ENCODE measurements at places on chromosomes 6 and 20.

DNA sequence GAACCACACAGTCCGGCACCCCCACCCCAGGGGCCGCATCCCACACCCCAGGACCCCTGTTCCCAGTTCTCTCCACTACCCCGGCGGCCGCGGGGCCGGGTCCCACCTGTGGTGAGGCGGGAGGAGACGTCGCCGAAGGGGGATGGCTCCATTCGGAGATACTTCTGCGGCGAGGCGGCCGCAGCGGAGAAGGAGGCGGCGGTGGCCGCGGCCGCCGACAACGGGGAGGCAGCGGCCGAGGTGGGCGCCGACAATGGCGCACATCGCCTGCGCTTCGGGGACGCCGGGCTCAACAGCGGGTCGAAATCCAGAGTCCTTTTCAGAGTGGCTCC lies 723 bp downstream of the AKIRIN2 start:
- peak; percentile 6 for DNase-seq

- no peak for DNase-seq
These were observed 87.4 kb upstream of the TPD52L1 start for GRCh38 chr6:125066140-125066539.

DNA sequence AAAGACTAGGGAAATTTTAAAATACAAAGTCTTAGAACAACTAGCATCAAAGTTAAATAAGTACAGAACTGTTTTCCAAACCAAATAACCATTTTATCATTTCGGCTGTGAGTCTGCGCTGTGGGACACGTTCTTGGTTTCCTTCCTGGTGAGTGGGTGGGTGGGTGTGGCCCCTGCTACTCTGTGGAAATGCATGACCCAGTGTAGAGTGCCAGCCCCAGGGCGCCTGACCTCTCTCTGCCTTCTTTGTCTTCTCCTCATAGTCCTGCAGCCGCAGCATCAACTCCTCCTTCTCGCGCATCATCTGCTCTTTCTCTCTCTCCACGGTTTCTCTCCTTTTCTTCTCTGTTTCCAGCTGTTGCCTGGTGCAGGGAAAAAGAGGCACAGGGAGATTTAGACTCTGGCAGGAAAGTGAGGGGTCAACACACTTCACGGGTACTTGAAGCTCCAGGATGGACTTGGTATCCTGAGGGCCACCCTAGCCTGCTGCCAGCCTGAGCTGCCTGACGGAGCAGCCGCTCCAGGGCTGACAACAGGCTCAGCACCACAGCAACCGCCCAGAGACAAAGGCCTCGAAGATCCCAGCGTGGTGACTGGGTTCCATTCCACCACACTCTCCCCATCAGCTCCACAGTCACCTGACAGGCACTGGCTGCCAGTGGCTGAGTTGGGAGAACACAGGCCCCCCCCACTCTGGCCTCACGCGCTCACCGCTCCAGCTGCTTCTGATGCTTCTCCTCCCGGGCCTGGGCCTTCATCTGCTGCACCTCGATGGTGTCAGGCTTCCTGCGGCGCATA lies 48.4 kb downstream of the EZR start:
- DNase-seq = no peak

DNA sequence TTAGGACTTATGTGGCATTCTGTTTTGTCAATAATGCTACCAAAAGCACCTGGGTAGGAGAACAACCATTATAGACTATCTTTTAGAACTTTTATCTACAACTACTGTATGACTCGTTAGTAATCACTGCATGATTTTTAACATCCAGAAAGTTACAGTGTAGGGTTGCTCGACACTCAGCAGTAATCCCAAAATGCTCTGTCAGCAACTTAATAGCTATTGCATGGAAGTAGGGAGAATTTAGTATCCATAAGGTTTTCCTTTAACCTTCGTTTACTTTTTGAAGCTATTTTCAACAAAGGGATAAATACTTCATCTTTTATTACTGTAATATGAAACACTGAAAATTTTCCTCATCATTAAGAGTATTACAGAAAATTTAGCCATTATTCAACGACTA lies 309.5 kb downstream of the RNGTT start:
- no peak for DNase-seq

DNA sequence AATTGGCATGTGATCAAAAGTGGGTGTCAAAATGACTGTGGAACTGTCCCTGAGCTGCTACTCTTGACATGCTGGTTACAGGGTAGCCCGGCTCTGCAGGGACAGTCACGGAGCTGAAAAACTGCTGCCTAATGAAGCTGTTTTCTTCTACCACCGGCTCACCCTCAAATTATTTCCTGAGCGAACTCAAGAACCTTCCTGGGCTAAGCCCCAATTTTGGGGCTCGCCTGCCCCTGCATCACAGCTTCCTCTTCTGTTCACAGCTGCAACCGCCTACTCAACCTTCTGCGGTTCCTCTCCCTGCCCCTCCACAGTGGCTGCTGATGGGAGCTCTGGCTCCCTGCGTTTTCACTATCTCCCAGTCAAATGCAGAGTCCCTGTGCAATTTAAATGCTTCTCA lies 110.8 kb upstream of the MLN start:
- no peak for DNase-seq

GRCh38 chr6:132865829-132866228 lies 51.5 kb downstream of the RPS12 start:
- DNase-seq = no peak

DNA sequence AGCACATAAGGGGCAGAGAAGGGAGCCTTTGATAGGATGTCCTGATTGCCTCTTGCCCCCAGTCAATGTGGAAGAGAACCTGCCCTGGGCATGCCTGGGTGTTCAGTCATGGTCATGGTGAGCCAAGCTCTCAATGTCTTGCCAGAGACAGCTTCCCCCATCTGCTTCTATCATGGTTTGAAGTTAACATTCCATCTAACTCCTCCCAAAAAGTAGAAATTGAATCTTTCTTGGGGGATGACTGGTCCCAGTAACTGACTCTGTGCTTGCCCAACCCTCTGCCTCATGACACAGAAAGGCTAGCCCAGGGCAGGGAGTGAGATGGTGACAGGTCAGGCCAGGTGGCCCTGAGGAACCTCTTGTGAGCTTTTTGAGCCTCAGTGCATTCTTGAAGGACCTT lies 60.1 kb downstream of the ADTRP start:
- DNase-seq = no peak

DNA sequence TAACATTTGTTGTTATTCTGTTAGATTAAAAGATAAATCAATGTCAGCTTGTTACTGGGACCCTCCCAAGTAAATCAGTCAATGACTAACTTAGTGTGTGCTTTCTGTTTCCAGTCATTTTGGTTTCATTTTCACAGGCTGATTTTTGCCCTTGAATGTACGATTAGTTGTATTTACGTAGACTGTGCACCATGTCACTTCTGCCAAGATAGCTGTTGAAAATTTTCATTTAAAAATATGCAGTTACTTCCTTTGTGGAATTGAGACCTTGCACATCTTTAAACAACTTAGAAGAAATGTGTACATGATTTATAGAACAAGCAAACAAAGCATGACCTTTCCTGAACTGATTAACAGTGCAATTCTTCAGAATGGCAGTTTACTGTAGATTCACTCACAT lies 944.8 kb upstream of the CITED2 start:
- DNase-seq = no peak

- no peak for DNase-seq
These were observed 105.5 kb downstream of the IPCEF1 start for GRCh38 chr6:154251116-154251515.

GRCh38 chr6:128474933-128475332 lies 45.5 kb downstream of the PTPRK start:
- DNase-seq = no peak

DNA sequence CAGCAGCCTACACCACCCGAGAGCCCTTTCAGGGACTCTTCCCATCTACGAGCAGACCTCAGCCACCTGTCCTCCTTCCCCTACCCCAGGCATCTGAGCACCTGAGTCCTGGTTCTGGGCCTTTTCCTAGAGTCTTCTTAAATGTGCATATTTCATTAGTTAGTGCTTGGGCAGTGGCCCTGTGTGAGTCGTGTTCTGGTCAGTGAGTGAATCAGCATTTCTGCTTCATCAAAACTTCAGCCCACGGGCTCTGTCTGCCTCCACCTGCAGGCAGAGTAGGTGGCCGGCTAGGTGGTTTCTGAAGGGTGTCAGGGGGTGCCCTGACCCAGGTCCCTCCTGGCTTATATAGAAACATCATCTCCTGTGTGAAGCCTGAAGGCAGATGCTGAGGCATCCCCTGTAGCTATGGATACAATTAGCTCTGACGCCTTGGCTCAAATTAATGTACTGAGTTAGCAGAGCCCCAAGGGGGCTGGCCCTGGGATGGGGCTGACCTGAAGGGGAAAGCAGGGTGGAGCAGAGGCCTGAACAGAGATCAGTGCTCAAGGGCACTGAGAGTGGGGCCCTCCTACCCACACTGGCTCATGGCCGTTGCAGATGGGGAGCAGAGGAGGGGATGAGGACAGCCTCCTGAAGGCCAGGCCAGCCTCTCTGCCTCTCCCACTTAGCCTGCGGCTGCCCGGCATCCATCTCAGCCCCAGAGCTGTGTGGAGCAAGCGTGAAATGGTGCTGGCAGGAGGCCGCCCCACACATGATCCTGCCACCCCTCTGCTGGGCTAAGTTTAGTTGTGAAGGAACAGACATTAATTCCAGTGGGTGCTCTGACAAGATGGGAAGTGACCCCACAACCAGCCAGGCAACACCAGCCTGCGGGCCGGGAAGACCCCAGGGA lies 13.6 kb downstream of the IP6K3 start:
- DNase-seq = no peak

GRCh38 chr6:33851959-33852358 lies 48.2 kb upstream of the MLN start:
- DNase-seq = no peak

GRCh38 chr6:108661430-108661829 lies 100.7 kb downstream of the FOXO3 start:
- no peak for DNase-seq

- DNase-seq = no peak
These were observed 10.8 kb downstream of the MCUR1 start for GRCh38 chr6:13803581-13803980.

GRCh38 chr6:90500458-90500857 lies 86.4 kb downstream of the MAP3K7 start:
- no peak for DNase-seq

DNA sequence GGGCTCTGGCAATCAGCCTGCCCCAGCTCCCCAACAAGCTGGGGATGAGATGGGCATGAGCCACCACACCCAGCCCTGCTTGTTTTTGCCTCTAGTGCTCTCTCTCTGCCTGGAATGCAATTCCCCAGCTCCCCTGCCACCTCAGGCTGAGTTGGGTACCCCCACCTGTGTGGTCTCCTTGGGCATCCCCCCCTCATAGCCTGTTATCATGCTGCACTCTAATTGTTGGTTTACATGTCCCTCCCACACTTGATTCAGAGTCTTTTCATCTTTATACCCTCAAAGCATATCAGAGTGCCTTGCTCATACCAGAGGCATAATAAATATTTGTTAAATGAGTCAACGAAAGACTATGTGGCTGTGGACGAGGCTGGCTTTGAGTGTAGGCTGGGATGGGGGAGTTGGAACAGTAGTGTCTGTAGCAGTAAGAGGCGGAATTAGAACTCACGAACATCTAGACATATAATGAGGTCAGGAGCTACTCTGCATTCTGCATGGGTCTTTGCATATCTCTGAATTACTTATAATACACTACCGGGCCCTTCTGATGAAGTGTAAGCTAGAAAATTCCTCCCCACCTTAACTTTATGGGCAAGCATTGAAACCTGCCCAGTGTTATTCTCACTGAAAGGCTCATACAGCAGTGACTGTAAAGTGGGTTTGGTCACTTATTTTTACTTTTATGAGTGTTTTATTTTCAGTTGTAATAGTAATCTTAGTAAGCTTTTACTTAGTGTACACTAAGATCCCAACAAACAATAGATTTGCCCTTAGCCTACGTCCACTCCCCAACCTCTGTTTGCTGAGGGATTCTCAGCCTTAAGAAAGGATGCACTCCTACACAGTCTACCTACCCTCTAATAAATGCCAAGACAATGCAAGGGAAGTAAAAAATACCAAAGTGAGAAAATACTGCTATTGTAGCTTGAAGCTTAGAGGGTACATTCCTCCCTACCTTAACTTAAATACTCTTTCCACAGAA lies 58.7 kb downstream of the EDN1 start:
- DNase-seq = no peak

DNA sequence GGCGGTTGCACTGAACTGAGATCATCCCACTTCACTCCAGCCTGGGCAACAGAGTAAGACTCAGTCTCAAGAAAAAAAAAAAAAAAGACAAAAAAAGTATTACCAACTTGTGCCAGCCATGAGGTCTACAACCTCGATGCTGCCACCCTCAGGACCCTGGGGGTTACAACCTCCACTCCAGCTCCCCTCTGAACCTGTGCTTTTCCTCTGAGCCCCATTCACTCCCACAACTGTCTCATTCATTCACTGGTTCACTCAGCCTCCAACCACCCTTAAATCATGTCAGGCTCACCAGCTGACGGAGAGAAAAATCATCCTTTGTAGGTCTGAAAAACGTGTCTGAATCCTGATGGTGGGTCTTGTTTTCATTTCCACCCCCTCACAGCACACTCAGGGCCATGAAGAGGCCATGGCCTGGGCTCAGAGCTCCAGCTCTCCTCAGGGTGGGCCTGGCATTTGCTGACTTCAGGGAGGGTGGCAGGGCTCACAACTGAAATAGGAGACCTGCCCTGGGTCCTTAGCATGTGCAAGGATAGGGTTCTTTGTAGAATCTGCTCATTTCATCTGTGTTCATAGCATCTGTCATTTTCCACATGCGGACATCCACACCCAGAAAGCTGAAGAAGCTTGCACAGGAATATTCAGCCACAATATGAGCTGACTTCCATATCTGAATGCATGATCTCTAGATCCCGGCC lies 1.9 kb upstream of the ULBP1 start:
- DNase-seq = no peak

GRCh38 chr6:1662534-1662933 lies 52.8 kb downstream of the FOXC1 start:
- no peak for DNase-seq

DNA sequence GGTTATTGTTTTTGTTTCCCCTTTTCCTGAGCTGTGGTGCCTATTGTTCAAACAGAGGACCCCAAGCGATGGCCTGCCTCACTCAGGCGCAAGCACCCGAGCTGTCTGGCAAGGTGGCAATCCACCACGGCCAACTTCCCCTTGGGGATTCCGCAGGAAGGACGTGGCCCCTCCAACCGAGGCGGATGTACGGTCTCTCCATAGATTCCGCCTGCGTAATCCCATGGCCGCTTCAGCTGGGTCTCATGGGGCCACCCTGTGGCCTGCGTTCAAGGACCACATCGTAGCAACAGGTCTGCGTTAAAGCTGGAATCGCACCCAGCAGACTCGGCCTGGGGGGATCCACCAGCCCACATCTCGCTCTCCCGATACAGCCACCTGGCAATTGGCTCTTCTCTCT lies 79.9 kb downstream of the CEBPB start:
- no peak for DNase-seq

- DNase-seq = no peak
These were observed 17.9 kb downstream of the ABHD12 start for GRCh38 chr20:25372584-25373336.

Data from activated CD8-positive, alpha-beta memory T cell treated with anti-CD3 and anti-CD28 coated beads for 1 hour (primary cell).